ENCODE measurements at places on chromosomes 2 and 18. TPM values are rescaled to one million over a fixed set of nuclear protein-coding genes. Genes with fewer than 3 reads are reported as not detected.
A peak's percentile ranks its signal among the peaks of the same experiment; 100 is the strongest.

GRCh38 chr2:88638743-88639142 is 11.5 kb upstream of the EIF2AK3 start:
- H3K4me3 ChIP-seq: no peak overlapping the region
- no peaks in the 10 kb centered on the region for H3K4me1 ChIP-seq
- DNase-seq: no peak
- no peak overlapping the region for H3K27ac ChIP-seq

DNA sequence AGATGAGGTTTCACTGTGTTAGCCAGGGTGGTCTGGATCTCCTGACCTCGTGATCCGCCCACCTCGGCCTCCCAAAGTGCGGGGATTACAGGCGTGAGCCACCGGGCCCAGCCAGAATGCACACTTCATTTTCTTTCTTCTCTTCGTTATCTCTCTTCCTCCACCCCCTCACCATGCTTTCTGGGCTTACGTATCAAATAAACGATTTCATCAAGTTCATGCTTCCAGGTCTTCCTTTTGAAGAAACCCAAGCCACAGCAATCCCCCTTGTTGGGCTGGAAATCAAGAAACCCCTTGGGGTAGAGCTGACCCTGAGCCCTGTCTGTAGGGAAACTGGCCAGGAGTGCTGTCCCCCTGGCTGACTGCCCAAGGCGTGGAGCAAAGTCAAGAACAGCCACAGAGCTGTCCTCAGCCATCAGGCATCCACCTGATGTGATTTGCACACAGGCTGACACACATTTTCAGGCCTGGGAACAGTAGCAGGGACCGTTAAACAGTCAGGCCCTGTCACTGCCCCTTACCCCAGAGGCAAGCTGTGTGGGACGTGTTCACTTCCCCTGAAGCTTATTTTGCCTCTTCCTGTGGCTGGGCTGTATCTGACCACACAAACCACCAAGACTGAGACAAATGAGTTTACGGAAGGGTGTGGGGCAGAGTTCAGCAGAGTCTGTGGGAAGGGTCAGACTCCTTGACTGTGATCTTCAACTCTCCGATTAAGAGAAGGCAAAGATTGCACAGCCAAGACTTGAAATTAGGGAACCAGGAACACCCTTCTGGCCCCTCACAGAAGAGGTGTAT is 15.1 kb upstream of the NMUR1 start:
- H3K27ac ChIP-seq: no peak overlapping the region
- no peaks in the 10 kb centered on the region for H3K4me1 ChIP-seq
- no peaks in the 10 kb centered on the region for H3K27me3 ChIP-seq
- no peaks in the 10 kb centered on the region for H3K36me3 ChIP-seq
- no peak overlapping the region for H3K4me3 ChIP-seq

DNA sequence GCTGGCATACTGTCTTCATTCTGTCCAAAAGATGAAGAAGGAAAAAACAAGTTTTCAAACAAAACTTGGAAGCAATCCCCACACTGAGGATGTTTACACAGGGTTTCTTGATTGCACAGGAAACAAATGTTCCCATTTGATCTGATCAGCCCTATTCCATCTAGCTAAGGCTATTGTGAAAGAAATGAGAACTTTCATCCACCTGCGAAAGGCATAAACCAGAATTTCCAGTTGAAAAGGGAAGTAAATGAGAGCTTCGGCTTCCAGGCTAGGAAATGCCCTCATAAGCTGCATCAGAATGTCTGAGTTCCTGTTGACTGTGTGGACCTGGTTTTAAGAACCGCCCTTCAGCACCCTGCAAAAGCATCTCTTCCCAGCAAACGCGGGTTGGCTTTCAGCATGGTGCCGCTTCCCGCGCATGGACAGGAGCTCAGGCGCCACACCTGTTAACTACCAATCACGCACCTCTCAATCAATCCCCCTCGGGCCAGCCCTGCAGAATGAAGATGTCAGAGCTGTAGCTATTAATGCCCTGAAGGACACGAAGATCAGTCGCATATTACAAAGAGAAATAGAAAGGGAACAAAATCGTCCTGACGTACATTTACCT is 850.4 kb downstream of the GALR1 start:
- H3K4me1 ChIP-seq: no peaks in the 10 kb centered on the region
- no peak for DNase-seq
- no peak overlapping the region for H3K4me3 ChIP-seq
- no peaks in the 10 kb centered on the region for H3K36me3 ChIP-seq
- no peak overlapping the region for H3K27ac ChIP-seq

Gene EPB41L5
- total RNA-seq: 22.6 TPM

- no peak overlapping the region for H3K4me3 ChIP-seq
- no peak overlapping the region for H3K27ac ChIP-seq
- no peaks in the 10 kb centered on the region for H3K4me1 ChIP-seq
- H3K27me3 ChIP-seq: no peaks in the 10 kb centered on the region
- DNase-seq: no peak
- H3K36me3 ChIP-seq: no peaks in the 10 kb centered on the region
These were observed 129.2 kb downstream of the IKZF2 start for GRCh38 chr2:213021971-213022899.

GRCh38 chr2:67752969-67753368 is 309.8 kb downstream of the C1D start:
- no peak overlapping the region for H3K27ac ChIP-seq
- H3K27me3 ChIP-seq: no peaks in the 10 kb centered on the region
- no peak for DNase-seq
- H3K36me3 ChIP-seq: no peaks in the 10 kb centered on the region
- no peak overlapping the region for H3K4me3 ChIP-seq

- no peaks in the 10 kb centered on the region for H3K27me3 ChIP-seq
- no peak for DNase-seq
- no peak overlapping the region for H3K4me3 ChIP-seq
- no peaks in the 10 kb centered on the region for H3K36me3 ChIP-seq
- no peaks in the 10 kb centered on the region for H3K4me1 ChIP-seq
- no peak overlapping the region for H3K27ac ChIP-seq
These were observed 16.6 kb downstream of the INO80D start for GRCh38 chr2:206069417-206069816.

- DNase-seq: no peak
- no peaks in the 10 kb centered on the region for H3K36me3 ChIP-seq
- H3K4me3 ChIP-seq: no peak overlapping the region
- no peaks in the 10 kb centered on the region for H3K27me3 ChIP-seq
- no peak overlapping the region for H3K27ac ChIP-seq
These were observed 24.1 kb downstream of the GLS start for GRCh38 chr2:190904640-190905261.

Gene CTAGE1
- total RNA-seq: not detected

DNA sequence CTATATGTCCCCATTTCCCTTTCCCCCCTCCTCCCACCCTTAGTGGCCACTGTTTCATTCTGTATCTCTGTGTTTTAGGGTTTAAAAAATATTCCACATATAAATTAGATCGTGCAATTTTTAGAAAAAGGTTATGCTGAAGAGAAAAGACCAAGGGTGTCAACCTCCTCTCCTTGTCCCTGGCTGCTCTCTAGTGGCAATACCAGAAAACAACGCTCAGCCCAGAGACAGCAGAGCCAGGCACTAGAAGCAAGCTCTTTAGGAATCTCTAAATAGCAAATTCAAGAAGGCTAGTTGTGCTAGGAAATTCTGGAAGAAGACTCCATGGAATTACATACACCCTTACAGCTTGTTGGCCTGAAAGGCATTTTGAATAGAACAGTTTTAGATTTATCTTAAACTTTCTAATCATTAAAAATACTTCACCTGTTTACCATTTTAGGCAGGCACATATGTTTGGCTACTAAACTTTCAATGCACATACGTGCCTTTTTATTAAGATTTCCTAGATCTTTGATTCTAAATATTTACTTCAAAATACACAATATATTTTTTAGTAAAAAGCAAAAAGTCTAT is 35.1 kb upstream of the RASGRP3 start:
- no peaks in the 10 kb centered on the region for H3K27me3 ChIP-seq
- H3K4me1 ChIP-seq: no peaks in the 10 kb centered on the region
- no peaks in the 10 kb centered on the region for H3K36me3 ChIP-seq
- H3K4me3 ChIP-seq: no peak overlapping the region
- peak; percentile 39 for DNase-seq

DNA sequence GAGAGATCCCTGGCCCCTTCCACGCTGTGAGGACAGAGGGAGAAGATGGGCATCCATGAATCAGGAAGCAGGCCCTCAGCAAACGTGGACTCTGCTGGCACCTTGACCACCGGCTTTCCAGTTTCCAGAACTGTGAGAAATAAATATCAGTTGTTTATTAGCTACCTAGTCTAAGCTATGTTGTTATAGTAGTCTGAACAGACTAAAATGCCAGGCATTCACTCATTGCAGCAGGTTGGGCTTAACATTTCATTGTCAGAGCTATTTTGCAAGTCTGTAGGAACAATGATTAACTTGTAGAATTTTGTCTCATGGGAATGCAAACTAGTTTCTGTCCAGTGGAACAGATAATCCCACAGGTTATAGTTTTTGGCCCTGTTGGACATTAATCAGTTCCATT is 24.8 kb upstream of the TBC1D8 start:
- no peaks in the 10 kb centered on the region for H3K36me3 ChIP-seq
- no peak overlapping the region for H3K4me3 ChIP-seq
- H3K27me3 ChIP-seq: no peaks in the 10 kb centered on the region
- H3K4me1 ChIP-seq: peaks cover 9% of the 10 kb centered on the region
- no peak for DNase-seq
- peak overlapping the region; percentile 49 for H3K27ac ChIP-seq

- DNase-seq: no peak
- H3K27me3 ChIP-seq: no peaks in the 10 kb centered on the region
- no peak overlapping the region for H3K4me3 ChIP-seq
- H3K4me1 ChIP-seq: peaks cover 13% of the 10 kb centered on the region
- H3K36me3 ChIP-seq: no peaks in the 10 kb centered on the region
- H3K27ac ChIP-seq: no peak overlapping the region
These were observed 24.6 kb upstream of the ACAA2 start for GRCh38 chr18:49837889-49838288.

GRCh38 chr2:231513746-231514224 is 16.5 kb downstream of the NMUR1 start:
- H3K4me1 ChIP-seq: peaks cover 11% of the 10 kb centered on the region
- no peaks in the 10 kb centered on the region for H3K36me3 ChIP-seq
- DNase-seq: no peak
- peak overlapping the region; percentile 64 for H3K4me3 ChIP-seq
- H3K27me3 ChIP-seq: no peaks in the 10 kb centered on the region

Gene UGT1A6
- total RNA-seq: not detected

Gene SYT4
- 0.97 TPM for total RNA-seq

DNA sequence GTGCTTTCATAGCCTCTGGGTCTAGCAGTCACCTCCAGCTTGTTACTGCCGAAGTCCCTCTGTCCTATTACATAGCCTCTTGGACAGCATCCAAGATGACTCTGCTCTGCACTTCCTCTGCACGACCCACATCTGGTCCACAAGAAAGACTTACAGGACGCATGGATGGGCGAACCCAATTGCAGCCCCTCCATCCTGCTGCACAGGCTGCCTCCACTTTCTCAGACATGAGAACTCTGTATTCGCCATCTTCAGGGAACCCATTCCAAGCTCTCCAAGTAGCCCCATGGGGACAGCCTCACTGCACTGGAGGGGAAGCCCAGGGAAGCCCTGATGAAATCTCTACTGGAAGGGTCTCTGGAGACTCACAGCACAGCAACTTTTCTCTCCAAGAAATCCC is 172.1 kb downstream of the GFPT1 start:
- H3K27me3 ChIP-seq: no peaks in the 10 kb centered on the region
- no peaks in the 10 kb centered on the region for H3K36me3 ChIP-seq
- H3K4me3 ChIP-seq: no peak overlapping the region
- no peaks in the 10 kb centered on the region for H3K4me1 ChIP-seq
- no peak overlapping the region for H3K27ac ChIP-seq
- no peak for DNase-seq

DNA sequence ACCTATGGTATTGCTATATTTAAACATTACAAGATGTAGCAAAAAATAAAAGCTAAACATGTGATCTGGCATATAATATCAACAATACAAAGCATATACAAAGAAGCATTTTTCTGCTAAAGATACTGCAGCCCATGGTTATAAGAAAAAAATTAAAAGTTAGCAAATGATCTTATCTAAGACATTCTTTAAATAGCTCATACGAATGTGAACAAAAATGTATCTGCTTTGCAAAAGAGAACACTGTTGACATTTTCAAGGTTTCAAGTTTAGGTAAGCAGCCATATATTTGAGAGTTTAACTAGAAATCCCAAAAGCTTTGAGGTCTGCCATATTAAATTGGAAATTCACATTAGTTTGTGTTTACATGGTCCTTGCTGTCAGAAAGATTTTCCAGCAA is 301.0 kb upstream of the SLC39A10 start:
- H3K27ac ChIP-seq: no peak overlapping the region
- no peaks in the 10 kb centered on the region for H3K36me3 ChIP-seq
- no peaks in the 10 kb centered on the region for H3K4me1 ChIP-seq
- H3K27me3 ChIP-seq: no peaks in the 10 kb centered on the region

Gene FLACC1
- total RNA-seq: 0.74 TPM

DNA sequence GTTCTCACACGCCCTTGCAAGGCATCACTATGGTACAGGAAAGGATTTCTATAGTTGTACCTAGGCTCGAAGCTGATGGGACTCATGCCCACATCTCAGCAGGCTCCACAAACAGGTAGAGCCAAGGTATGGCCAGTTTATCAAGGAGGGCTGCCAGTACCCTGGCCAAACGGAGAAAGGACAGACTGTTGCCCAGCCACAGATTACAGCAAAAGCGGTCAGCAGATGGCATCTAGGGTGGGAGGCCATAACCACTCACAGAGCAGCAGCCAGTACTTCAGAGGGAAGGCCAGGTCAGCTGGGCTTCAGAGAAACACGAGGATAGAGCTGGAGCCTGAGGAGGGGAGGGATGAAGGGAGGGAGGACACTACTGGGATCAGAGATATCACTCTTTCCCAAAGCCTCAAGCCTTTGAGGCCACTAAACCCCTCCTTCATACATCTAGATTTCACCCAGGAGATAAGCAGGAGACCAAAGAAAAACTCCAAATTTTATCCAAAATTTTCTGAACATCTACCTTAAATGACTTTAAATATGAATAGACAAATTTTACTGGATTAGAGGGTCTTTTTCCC is 904.2 kb upstream of the NXPH2 start:
- no peaks in the 10 kb centered on the region for H3K27me3 ChIP-seq
- H3K27ac ChIP-seq: no peak overlapping the region
- no peaks in the 10 kb centered on the region for H3K36me3 ChIP-seq

Gene MERTK
- 7.5 TPM for total RNA-seq

Gene C1QL2
- total RNA-seq: not detected

DNA sequence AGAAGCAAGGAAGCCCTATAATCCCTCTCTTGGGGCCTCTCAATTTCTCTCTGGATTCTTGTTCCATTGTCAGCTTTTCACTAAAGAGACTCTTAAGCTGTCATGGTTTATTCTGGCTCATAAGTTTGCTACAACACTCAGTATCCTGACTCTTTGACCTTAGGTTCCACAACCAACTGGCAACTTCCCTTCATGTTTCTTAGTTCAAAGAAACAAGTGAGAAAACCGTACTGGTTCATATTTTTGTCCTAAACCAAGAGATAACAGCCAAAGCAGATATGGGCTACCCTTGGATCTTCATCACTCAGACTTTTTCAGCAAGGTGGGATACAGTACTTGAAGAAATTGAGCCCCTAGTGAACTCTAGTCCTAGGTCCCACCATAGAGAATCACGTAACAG is 109.9 kb upstream of the CRIM1 start:
- no peaks in the 10 kb centered on the region for H3K27me3 ChIP-seq
- H3K27ac ChIP-seq: no peak overlapping the region
- no peaks in the 10 kb centered on the region for H3K4me1 ChIP-seq
- DNase-seq: no peak
- no peaks in the 10 kb centered on the region for H3K36me3 ChIP-seq

Gene AQP4
- total RNA-seq: 0.43 TPM

Data from pancreas (tissue), 10 donors.